ENCODE measurements at places on chromosomes 2 and 18.

DNA sequence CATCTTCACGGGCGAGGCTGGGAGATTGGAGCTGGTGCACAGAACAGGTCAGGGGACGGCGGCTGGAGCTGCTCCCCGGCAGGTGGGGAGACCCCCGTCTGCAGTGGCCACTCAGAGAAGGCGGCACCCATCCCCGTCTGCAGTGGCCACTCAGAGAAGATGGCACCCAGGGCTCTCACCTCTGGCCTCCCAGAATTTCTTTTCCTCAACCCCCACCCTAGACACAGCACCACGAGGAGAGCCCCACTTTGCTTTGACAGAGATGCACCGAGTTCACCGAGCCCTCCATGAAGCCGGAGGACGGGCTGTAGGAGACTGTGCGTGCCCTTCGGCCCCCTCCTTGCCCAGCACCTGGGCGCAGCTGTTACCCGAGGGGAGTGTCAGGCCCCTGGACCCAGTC, 201.6 kb upstream of the SALL3 start:
- no peak for DNase-seq

DNA sequence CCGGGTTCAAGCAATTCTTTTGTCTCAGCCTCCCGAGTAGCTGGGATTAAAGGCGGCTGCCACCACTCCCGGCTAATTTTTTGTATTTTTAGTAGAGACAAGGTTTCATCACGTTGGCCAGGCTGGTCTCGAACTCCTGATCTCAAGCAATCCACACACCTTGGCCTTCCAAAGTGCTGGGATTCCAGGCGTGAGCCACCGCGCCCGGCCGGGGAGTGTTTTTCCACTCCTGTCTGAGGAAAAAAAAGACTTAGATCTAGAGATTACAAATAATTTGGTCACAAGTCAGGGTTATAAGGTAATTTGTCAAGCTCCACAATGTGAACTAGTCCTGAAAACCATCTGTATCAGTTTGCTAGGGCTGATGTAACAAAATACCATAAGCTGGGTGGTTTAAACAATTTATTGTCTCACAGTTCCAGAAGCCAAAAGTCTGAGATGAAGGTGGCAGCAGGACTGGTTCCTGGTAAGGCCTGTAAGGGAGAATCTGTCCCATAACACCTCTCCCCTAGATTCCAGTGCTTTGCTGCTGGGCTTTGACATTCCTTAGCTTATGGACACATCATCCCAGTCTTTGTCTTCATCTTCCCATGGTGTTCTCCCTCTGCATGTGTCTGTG, 40.7 kb upstream of the SP3 start:
- DNase-seq = no peak

GRCh38 chr18:48788373-48788772, 162.4 kb downstream of the SMAD7 start:
- DNase-seq = no peak

- no peak for DNase-seq
Measured at GRCh38 chr2:150421126-150421651, 66.3 kb downstream of the RND3 start.

- DNase-seq = no peak
Measured at GRCh38 chr2:151150331-151151320, 111.0 kb downstream of the RBM43 start.

DNA sequence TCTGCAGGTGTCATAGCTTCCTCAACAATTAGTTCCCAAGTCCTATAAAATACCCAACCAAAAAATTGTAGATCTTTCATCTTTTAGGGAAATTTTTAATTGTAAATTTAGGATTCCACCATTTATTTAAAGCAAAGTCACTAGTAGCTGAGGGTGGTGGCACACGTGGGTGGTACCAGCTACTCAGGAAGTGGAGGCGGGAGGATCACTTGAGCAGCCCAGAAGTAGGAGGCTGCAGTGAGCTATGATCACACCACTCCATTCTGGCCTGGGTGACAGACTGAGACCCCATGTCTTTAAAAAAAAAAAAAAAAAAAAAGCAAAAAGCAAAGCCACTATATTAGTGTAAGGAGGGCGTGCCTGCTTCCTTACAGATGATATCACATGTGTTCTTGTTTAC, 60.3 kb upstream of the GREB1L start:
- DNase-seq = no peak

DNA sequence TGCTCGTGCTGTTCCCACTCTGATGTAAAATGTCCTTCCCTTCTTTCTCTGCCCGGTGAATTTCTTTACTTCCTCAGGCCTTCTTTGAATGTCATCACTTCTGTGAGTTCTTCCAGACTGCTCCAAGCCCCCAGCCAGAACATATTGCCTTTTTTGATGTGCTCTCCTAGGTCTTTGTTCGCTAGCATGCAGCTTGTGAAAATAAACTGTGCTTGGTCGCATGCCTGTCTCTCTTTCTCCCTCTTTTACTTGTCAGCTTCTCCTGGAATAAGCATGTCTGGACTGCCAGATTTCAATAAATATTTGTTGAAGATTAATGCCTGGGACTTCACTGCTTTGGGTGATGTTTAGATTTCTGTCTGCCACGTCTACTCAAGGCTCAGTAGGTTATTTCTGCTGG, 82.7 kb upstream of the ARHGAP28 start:
- DNase-seq = no peak

GRCh38 chr2:120747706-120748105, 12.0 kb downstream of the GLI2 start:
- no peak for DNase-seq

DNA sequence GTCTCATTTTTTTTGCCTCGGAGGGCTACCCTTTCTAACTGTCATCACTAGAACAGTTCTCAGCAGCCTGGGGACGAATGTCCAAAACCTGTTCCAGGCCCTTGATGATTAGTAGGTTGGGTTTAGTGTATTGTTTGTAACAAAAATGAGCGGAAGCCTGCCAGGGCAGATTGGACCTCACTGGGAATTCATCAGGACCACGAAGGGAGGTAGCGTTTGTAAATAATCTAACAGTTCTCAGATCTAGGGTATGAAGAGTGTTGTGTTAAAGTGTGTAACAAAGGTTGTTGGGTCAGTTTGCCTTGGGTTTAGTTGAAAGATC, 799 bp downstream of the CEP68 start:
- no peak for DNase-seq

GRCh38 chr18:11651899-11652298, 37.2 kb upstream of the GNAL start:
- no peak for DNase-seq

GRCh38 chr2:241865957-241866789, 3.4 kb upstream of the RTP5 start:
- no peak for DNase-seq

DNA sequence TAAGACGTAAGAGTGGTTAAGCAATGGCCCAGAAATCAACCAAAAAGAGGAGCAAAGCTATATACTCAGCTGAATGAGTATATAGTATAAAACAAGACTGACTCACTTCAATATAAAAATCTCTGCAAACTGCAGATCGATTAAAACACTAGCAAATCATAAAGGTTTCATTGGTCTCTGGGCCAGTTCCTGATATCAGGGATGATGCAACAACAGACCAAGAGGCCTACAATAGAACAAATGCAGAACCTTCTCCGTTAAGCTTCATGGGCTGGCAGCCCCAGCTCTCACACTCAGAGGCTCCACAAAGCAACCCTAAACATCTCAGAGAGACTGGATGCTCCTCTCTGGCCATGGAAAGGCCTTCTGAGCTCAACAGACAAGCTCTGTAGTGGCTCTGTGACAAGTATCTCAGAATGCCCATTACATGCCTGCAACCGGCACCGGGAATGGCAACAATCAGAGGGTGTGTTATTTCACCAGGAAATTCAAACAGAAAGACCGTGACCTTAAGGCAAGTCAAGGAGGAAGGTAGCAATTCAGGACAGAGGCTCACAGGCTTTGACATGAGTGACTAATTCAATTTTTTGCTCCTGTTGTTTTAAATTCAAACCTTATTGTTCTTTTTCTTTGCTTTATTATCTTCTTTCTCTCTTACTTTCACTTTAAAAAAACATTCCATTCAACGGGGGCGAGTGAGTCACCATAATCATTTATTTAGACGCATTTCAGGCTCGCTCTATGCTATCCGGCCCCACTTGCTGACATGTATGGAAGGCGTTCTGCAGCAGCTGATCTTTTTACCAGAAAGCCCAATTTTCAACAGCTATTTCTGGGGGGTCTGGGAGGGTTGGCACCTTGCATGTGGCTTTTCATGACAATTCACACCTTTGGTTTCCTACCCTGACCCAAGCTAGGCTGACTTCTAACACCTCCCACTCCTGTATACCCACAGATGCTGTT, 15.1 kb downstream of the CYRIA start:
- no peak for DNase-seq

DNA sequence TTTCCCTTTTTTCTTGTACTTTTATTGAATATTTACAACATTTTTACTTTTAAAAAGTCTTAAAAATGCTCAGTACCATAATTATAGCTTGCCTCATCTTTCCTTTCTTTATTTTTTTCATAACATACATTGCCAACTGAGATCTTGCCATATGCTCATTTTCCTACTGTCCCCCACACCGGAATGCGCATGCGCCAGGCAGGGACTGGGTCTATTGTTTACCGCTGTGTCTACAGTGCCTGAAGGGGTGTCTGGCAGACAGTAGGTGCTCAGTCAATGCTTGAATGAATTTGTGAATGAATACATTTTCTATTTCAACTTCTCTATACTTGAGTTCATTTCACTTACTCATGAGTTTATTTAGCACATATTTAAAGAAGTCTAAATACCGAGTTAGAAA, 158.0 kb downstream of the CYP26B1 start:
- no peak for DNase-seq

- no peak for DNase-seq
Measured at GRCh38 chr2:43057026-43057741, 169.2 kb downstream of the ZFP36L2 start.

DNA sequence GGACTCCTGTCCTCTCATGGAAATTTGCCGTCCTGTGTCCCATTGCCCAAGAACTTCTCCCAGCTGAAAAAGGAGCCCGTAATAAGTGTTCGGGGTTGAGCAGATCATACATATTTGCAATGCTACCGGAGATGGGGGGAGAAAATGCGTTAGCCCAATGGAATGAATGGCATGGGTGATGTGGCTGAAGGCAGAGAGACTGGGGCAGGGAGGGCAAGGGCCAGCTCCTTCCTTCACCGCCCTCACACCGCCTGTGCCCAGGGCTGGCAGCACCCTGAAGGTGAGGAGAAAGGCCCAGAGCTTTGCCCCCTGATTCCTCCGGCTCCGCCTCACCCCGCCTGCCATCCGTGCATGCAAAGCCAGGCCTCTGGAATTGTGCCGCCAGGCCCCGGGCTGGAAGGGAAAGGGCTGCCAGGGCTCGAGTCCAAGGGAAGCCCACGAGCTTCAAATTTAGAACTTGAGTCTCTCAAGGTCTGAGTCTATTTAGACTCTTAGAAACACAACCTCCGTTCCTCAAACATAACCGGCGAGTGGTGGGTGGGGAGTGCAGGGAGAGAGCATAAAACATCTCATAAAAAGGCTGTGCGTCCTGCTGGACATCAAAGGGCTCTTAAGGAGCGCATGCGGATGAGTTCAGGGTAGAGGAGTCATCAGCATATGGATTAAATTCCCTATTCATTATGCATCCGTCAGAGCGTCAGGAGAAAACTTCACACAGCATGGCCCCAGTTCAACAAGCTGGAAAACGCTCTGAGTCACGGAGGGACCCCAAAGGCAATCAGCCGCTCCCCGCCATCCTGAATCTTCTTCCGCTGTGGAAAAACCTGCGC, 121.7 kb upstream of the GLI2 start:
- DNase-seq = no peak

DNA sequence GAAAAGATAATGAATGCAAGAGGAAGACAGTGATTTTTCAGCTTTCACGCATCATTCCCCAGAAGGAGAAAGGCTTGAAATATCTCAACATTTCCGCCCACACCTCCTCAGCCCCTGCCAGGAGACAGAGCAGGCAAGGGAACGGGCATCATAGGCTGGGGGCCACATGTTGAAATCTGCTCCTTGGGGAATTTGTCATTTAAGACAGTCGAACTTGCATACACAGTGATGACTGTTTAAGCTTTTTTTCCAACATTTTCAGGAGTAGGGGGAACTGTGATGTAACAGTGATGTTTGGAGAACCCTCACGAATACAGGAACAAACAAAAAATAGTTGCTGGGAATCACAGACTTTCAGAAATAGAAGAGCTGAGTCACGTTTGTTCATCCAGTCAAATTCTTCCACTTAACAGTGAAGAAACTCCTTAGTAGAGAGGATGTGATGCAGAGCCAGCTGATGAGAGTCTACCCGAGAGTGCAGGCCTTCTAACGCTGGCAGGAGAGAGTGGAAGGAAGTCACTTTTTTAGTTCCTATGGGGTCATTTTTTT, 266.8 kb downstream of the ALPK2 start:
- no peak for DNase-seq

GRCh38 chr18:6370410-6370809, 44.3 kb downstream of the L3MBTL4 start:
- DNase-seq = no peak

DNA sequence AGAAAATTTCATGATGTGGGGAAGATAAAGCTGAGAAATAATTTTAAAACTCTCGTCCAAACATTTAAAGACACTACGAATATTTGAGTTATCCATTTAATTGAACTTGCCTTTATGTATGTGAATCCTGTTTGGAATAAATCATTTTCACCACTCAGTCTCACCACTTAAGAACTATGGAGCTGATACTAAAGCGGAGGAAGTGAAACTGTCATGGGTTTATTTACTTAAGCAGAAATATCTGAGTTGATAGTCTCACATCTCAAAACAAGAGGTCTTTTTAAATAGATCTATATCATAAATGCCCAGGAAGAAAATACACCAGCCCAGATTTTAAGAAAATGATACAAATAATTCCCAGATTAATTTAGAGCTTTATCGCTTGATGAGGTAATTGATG, 532.4 kb downstream of the ZNF804A start:
- DNase-seq = no peak

DNA sequence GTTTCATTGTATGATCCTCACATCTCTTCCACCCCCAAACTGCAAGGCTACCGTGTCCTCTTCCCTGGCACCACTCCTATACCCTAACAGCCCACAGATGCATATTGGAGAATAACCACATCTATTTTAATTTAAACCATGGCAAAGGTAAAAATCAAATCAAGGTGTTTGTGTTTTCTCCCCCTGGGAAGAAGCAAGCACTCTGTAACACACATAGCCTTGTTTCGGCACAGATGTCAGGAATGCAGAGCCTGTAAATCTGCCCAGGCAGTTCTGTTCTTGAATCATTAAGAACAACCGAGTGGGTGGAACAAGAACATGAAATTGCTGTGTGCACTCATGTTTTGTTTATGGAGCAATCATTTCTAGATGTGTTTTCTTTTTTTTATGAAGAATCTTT, 6.8 kb upstream of the COX7A2L start:
- no peak for DNase-seq

DNA sequence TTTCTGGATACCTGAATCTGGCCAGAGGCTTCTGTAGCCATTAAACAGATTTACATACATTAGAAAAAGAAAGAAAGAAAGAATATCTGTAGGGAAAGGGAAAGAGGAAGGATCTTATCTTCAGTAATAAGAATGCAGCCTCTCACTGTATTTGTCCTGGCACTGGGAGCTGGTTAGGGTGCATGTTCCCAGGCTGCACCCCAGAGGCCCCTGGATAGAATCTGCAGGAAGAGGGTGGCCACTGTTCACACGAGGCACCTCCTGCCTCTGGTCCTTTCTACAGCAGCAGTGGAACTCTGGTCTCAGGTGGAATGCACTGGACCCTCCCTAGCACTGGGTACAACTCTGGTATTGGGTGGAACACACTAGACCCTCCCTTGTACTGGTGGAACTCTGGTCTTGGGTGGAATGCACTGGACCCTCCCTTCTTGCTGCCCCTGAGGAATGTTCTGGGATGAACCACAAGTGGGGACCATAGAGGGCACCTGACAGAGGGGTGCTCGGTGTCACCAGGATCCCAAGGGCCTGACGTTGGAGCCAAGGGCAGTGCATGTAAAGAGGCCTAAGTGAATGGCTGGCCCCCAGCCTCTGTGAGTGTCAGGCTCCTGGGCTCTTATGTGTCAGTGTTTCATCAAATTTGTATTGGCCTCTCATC, 27.4 kb upstream of the PXDN start:
- no peak for DNase-seq
